ENCODE measurements at places on chromosomes 3 and 15. TPM values are rescaled to one million over a fixed set of nuclear protein-coding genes. Genes with fewer than 3 reads are reported as not detected.

Gene LRRC2
- total RNA-seq, result under 0.01 TPM

Gene DAPK2
- total RNA-seq, result 13.5 TPM

Gene TUSC7
- total RNA-seq, result not detected

Gene VPS33B
- total RNA-seq, result 8.7 TPM

Gene BBX
- 28.6 TPM for total RNA-seq

Gene XCR1
- total RNA-seq, result not detected

Gene HES1
- total RNA-seq, result 49.7 TPM

Gene HYPK
- total RNA-seq, result 4.4 TPM

Gene SLC51B
- total RNA-seq, result not detected

Gene C2CD4A
- total RNA-seq, result 0.87 TPM

Gene CRELD1
- 60.9 TPM for total RNA-seq

Gene C3orf33
- 1.4 TPM for total RNA-seq

Gene RYR3
- total RNA-seq, result not detected

Gene DCBLD2
- total RNA-seq, result 16.5 TPM

Gene SCAANT1
- total RNA-seq, result 1.7 TPM

Gene ABHD6
- 11.6 TPM for total RNA-seq

Gene ITIH3
- total RNA-seq, result 0.22 TPM

Gene GNAT1
- not detected for total RNA-seq

Gene TRPM1
- total RNA-seq, result not detected

Gene PLA1A
- 3.5 TPM for total RNA-seq

All from lung microvascular endothelial cell (primary cell).